Stimulated activated CD8-positive, alpha-beta memory T cell treated with anti-CD3 and anti-CD28 coated beads, Interleukin-12 subunit alpha, Interleukin-12 subunit beta, amount 100 ng/mL, for 1 hour (primary cell): ENCODE measurements at places on chromosomes 1 and 21.

- no peak for DNase-seq
Measured at GRCh38 chr1:158011714-158012113, 18.3 kb downstream of the KIRREL1 start.

DNA sequence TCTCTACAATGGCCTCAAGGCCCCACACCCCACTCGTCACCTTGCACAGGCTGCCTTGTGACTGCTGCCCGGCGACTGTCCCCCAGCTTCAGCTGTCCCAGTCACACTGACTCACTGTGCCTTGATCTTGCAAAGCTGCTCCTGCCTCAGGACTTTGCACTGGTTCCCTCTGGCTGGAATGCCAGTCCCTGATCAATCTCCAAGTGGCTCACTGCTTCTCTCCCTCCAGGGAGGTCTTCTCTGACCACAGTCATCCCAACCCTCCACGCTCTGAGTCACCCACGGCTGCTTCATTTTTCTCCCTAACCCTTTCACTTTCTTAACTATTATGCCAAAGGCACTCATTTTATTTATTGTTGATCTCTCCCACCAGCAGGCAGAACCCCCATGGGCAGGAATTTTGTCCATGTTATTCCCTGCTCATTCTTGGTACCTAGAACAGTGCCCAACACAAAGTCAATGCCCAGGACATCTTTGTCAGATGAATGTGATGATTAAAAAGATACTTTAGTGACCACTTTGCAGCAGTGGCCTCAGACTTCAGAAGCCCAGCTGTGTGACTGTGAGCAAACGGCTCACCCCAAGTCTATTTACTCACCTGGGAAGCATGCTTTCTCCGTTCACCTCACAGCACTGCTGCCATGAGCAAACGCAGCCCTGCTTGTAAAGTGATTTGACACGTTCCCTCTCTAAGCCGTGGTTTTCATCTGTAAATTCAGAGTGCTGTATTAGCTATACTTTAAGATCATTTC lies 53.4 kb downstream of the ZBTB18 start:
- no peak for DNase-seq

DNA sequence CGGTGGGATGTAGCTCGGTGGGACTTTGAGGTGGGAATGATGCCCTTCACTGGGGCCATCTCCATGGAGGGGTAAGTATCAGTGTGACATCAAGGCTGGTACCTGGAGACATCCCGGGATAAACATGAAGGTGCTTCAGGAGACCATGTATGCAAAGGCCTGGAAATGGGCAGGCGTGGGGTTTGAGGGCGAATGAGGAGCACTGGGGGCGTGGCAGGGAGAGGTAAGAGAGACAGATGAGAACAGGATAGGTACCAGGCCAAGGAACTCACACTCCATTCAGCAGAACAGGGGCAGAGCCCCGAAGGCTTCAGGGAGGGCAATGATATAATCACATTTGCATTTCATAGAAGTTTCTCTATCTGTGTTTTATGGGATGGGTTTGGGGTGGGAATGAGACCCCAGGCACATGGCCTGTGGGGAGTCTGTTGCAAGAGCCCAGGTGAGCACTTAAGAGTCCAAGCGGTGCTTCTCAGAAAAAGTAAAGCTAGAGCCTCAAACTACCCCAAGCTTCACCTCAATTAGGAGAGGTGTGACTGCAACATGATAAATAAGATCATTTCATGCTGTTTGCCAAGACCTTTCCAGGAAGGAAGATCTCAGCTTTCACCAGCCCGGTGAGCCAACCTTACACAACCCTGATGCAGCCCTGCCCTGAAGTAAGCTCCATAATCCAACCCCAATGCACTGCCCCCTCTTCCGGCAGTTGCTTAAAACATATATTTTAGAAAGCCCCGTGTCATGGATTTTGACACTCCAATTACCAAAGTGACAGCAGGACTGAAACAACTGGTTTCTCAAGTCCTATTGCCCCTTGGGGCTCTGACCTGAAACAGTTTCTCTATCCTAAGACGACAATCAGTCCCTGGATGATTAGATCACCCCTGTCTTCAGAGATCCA lies 7.4 kb downstream of the S100A9 start:
- DNase-seq: no peak

GRCh38 chr1:58710190-58711085 lies 10.6 kb upstream of the MYSM1 start:
- DNase-seq: no peak

DNA sequence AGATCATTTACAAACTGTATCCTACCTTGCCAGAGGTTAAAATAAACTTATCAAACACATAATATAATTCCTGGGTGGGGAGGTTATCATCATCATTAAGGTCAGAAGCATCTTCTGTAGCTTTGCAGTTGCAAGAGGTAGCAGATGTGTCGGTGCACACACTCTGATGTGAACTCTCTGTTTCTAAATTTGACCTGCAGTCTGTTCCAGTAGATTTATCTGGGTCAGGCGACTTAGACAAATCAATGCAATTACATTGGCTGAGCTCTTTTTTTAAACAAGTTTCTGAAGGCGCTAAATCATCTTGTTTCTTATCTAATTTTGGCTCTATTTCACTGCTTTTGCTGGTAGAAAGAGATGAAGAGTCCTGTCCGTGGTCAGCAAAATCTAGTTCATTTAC lies 70.4 kb downstream of the PRPF38A start:
- DNase-seq: no peak
